Body of pancreas (tissue), 4 donors: ENCODE measurements at places on chromosomes 13 and 19. TPM values are rescaled to one million over a fixed set of nuclear protein-coding genes. Genes with fewer than 3 reads are reported as not detected.

DNA sequence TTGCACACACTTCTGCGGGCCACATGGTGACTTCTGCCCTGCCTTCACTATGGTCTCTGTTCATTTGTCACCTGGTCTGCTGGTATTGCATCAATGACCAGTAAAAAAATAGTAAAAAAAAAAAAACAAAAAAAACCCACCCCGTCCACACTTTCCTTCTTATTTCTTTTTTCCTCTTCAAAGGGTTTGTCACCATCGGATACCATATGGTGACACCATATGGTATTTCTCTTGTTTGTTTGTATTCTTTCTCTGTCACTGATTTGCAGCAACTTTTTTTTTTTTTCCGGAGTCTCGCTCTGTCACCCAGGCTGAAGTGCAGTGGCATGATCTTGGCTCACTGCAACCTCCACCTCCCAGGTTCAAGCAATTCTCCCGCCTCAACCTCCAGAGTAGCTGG is 26.2 kb upstream of the OR7C2 start:
- no peak for DNase-seq

- DNase-seq: no peak
Observed at GRCh38 chr13:44801990-44802389, 187.3 kb downstream of the NUFIP1 start.

DNA sequence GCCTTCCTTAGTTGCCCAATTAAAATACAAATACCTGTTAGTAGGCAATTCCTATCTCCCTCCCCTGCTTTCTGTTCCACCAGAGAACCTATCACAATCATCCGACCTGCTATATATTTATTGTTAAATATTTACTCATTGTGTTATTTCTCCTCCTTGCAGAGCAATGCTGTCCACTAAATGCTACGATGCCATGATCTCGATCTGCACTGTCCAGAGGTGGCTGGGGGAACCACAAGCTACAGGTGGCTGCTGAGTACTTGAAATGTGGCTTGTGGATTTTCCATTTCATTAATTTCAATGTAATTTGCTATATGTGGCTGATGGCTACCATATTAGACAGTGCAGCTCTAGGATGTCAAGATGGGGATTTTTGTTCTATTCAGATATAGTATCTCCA is 5.1 kb downstream of the KLK6 start:
- DNase-seq: no peak

Gene CPB2
- 1.8 TPM for total RNA-seq

- DNase-seq: no peak
Observed at GRCh38 chr13:101845245-101846020, 393.0 kb downstream of the ITGBL1 start.
